Amniotic epithelial cell (primary cell): ENCODE measurements at places on chromosomes 1 and 21.

DNA sequence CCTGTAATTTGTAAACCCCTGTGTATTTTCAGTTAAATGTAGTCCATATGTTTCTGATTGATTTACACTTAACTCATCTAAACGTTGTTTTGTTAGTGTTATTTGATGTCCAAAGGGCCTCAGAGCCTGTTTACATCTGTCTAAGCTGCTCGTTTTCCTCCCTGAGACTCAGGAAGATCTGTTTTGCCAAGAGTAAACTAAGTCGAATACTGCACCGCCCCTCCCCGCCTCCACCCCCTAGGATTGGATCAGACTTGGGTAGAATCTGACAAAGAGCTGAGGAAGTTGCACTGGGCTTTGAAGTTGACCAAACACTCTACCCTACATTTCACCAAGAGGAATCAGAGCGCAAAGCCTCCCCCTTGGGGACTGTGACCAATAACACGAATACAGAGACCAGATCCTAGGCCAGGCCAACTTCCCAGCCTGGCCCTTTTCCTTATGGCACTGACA lies 206.9 kb upstream of the LMO4 start:
- DNase-seq = no peak

DNA sequence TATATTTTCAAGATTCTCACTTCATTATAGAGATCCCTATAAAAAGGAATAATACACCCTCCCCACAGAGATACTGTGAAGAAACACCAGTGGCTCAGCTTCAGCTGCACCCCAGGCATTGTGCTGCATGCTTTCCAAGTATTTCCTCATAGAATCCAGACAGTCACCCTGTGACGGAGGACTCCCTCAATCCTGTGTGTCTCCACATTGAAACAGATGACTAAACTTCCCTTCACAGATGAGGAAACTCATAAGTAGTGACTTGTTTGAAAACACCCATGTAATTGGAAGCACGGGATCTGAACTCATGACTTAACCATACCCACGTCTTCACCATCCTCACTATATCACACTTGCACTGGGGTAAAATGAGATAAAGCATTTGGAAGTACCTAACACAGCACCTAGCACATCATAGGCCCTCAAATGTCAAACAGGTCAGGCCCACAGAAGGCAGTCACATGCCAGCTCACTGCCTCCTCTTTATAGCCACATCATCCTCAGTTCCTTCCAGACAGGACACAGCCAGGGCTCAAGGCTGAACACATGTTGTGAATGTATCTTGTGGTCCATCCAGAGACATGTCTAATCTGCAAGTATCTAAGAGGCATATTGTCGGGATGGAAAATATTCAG lies 55.2 kb downstream of the GPR161 start:
- peak; percentile 90 for DNase-seq

DNA sequence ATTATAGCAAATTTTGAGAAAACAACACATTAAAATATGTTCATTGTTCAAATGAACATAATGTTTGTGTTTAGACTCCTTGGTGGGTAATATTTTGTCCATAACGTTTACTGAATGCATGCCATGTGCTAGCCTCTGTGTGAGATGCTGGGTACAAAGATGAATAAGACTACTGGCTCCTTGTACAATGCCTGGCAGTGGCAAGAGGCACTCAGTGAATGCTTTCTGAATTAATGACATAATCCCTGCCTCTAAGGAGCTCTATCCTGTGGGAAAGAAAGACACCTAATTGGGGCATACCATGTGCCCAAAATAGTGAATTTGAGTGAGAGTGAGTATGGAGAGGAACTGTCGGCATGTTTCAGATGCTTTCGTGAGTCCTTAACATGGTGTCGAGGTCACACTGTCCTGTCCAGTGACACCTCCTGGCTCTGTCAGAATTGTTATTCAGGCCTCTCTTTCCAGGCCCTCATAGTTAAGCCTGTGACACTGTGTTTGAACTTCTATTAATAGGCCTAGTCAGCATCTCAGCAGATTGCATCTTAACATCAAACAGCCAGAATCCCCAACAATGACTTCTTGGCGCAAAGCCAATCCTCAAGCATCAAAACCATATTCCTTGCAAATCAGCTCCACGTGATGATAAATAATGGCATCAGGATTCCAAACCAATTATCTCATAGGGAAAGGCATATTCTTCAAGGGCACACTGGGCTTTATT lies 32.8 kb upstream of the S1PR1 start:
- DNase-seq = peak; percentile 62

DNA sequence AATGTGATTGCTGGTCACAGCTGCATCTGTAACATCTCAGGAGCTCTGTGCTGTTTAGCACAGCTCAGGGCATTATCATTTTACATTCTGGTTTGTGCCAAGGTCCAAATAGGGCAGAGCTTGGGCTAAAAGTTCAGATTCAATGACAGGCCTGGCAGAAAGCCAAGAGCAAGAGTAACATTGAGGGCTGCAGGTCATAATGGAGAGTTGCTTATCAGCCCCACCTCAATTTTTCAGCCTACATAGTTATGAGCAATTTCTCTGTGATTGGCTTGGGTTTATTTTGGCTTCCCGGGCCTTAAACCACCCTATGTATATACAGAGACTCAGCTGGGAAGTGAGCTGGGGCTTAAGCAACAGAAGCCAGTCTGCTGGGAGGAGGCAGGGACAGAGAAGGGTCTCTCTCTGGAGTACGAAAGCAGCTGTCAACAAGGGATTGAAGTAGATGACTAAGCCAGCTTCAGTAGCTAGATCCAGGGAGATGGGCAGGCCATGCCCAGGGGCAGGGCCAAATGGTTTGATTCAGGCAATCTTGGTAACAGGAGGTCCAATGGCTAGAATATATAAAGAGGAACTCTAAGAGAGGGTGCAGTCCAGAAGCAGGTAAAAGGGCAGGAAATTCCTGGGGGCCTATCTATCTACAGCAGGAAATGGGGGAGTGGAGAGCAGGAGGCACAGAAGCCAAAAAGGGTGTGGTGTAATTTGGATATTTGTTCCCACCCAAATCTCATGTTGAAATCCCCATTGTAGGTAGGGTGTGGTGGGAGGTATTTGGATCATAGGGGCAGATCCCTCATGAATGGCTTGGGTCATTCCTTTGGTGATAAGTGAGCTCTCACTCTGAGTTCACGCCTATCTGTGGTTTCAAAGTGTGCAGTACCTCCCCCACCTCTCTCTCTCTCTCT lies 49.0 kb downstream of the BRINP2 start:
- DNase-seq = no peak

GRCh38 chr1:84758968-84759491 lies 68.8 kb upstream of the SSX2IP start:
- DNase-seq = peak; percentile 37

DNA sequence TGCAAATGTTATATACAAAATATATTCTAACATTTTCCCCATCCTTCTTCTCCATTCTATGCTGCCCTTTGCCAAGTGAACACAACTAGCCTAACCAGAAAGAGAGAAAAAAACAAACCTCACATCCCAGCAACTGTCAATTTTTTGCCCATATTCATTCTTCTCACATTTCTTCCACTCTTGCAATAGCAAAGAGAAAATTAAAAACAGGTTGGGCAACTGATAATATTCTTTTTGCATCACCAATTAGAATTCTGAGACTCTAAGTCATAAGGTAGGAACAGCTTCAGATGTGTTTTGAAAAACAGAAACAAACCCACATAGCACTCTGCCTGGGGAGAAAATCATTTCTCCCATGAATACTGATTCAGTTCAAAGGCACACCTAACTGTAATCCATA lies 25.2 kb upstream of the EXO1 start:
- no peak for DNase-seq

- DNase-seq = no peak
Measured at GRCh38 chr1:69752831-69753230, 185.1 kb downstream of the LRRC7 start.

DNA sequence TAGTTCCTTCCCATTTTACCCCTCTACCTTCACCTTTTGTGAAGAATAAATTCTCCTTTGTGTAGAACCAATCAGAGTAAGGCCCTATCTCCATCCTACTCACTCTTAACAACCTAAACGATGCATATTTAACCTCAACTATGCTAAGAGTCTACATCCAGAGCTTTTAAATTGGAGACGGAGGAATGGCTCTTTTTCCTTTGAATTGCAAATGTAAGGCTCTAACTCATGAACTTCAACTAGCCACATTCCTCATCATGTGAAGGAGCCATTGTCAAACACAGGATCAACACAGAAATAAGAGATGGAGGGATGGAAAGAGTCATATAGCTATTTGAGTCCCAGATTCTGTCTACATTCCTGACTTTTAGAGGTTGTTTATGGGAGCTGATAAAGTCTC lies 18.2 kb downstream of the DEPDC1 start:
- DNase-seq = no peak

DNA sequence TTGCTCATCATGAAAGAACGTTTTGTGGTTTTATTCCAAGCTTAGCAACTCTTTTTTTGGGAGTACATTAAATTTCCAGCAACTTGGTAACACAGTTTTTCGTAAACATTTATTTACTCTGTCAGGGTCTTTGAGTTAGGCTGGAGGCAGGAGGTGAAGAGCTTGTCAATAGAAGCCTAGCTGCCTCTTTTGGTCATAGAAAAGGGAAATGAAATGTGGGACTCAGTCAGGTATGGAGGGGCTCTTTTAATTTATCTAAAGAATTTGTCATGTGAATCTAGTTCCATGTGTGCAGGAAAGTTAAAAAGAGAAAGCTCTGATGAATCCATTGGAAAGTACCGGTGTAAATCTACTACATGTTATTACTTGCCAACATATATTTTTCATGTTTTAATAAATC lies 45.9 kb upstream of the PRMT6 start:
- no peak for DNase-seq

GRCh38 chr1:41862384-41863221 lies 56.1 kb downstream of the HIVEP3 start:
- DNase-seq = peak; percentile 82

GRCh38 chr1:207417076-207417475 lies 37.1 kb upstream of the CR2 start:
- no peak for DNase-seq

- DNase-seq = no peak
Measured at GRCh38 chr1:6959491-6959890, 174.2 kb downstream of the CAMTA1 start.

GRCh38 chr21:23402929-23403520 lies 2204.3 kb downstream of the MRPL39 start:
- DNase-seq = no peak

DNA sequence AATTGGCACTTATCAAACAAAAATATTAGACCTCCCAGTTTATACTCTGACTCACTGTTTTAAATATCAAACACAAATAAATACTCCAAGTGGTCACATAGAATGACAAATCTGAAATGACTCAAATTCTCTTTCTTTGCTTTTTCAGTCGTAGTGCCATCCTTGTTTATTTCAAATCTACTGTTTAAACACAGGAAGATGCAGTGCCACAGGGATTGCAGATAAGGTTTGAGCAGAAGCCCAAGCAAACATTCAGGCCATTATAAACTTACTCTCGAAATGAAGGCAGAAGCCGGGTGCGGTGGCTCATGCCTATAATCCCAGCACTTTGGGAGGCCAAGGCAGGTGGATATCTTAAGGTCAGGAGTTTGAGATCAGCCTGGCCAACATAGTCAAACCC lies 255.4 kb upstream of the PLXNA2 start:
- DNase-seq = no peak

- peak; percentile 18 for DNase-seq
Measured at GRCh38 chr1:81834921-81835698, 34.4 kb downstream of the ADGRL2 start.

GRCh38 chr1:3212453-3213355 lies 143.7 kb downstream of the PRDM16 start:
- no peak for DNase-seq

GRCh38 chr1:19385869-19386591 lies 73.9 kb downstream of the SLC66A1 start:
- DNase-seq = peak; percentile 79

DNA sequence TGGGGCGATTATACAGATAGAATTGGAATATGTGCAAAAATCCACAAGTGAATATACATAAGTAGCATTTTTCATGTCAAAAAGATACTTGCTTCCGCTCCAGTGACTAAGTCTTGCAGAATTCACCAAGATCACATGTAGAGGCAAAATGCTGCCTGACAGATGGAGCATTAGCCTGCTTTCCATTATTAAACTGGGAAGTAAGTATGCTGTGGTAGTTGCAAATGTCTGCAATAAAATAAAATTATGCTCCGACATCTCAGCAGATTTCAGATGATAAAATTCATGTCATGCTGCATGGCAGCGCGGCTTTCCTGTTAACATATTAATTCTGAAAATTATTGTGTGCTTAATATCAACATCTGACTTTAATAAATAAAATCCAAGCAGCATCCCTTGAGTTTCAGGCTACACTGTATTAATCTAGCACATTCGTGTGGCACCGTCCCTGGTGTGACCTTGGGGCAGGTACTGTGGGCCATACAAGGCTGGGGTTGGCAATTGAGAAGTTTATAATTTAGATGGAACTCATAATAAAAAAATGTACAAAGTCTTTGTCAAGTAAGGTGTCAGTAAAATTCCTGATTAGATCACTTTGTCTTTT lies 366.4 kb upstream of the ZP4 start:
- DNase-seq = no peak

- no peak for DNase-seq
Measured at GRCh38 chr1:185775501-185775900, 41.3 kb downstream of the HMCN1 start.

DNA sequence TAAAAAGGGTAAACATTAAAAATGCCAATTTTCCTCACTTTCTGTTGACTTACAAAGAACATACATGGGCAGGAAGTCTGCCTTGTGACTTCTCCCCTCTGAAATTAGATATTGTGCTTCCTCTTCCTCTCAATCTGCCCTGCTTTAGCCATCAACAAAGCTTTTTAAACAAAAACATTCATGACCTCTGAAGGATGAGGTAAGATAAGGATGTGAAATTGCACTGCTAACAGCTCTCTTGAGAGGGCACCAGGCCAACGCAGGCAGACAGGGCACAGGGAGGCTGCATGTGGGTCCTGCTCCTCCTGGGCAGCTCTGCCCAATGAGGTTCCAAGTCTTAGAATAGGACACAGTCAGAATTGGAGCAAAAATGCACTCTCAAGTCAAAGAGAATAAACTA lies 62.1 kb downstream of the DEGS1 start:
- DNase-seq = peak; percentile 74

- no peak for DNase-seq
Measured at GRCh38 chr1:26287033-26287711, 7.3 kb downstream of the SH3BGRL3 start.

DNA sequence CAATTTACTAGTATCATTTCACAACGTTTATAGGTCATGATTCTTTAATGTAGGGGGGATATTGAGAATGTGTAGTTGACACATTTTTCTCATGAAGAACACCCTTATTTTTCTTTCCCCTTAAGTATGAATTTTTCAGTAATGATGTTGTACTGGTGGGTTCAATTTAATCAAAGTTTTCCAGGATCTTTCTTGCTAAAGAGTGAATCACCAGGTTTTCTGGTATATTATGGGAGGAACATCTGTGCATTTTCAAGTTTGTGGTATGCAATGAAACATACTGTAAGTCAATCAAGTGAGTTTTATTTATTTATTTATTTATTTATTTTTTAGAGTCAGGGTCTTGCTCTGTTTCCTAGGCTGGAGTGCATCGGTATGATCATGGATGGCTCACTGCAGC lies 221.2 kb upstream of the PTGFR start:
- no peak for DNase-seq

- DNase-seq = peak; percentile 66
Measured at GRCh38 chr1:154186177-154186576, 5.7 kb downstream of the TPM3 start.
